Stimulated activated CD4-positive, alpha-beta T cell treated with anti-CD3 and anti-CD28 coated beads, Interleukin-12 subunit alpha, Interleukin-12 subunit beta, amount 100 ng/mL, for 4 hours (primary cell): ENCODE measurements at places on chromosomes 3 and 15.

GRCh38 chr3:53498806-53499641 lies 4.6 kb downstream of the CACNA1D start:
- DNase-seq: no peak

GRCh38 chr15:68552773-68553172 lies 26.0 kb upstream of the CORO2B start:
- DNase-seq: no peak

DNA sequence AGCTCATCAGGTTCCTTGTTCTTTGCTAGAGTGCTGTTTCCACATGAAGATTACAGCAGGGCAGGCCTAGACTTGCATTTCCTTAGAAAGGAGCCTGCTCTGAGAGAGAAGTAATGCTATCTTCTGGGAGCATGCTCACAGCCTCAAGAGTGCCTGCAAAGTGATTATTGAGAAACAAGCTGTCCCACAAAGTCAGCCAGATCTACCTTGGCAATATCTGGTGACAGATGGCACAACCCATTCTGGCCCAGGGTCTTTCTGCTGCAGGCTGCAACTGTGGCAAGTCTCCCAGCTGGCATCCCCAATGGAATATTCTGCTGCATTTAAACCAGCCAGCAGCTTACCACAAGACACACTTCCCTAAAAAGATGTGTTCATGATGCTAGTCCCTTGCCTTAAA lies 29.3 kb downstream of the MTMR10 start:
- no peak for DNase-seq

- no peak for DNase-seq
These were observed 617.4 kb downstream of the SI start for GRCh38 chr3:164460851-164461250.

- DNase-seq: peak; percentile 48
These were observed 369.8 kb downstream of the SV2B start for GRCh38 chr15:91469632-91470567.

GRCh38 chr15:95565016-95565600 lies 765.4 kb upstream of the NR2F2 start:
- no peak for DNase-seq

GRCh38 chr3:98613616-98614015 lies 20.2 kb upstream of the CPOX start:
- DNase-seq: no peak

- DNase-seq: no peak
These were observed 235.5 kb upstream of the THRB start for GRCh38 chr3:24730173-24730572.

DNA sequence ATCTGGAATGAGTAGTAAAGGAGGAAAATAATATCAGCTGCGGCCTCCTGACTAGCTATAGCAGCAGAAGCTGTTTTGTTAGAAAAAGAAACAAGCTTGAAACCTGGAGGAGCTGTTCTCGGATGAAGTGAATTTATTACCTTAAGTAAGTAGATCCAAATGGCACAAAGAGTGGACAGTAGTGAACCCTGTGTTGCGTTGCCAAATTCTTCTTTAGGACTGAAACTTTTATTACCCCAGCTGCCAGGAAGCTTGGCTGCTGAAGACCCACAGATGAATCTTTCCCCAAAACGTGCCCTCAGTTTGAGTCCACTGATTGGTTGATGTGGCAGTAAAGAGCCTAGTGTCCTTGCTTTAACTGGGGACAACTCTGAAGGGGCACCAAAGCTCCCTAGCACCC lies 366.8 kb upstream of the GBE1 start:
- no peak for DNase-seq

DNA sequence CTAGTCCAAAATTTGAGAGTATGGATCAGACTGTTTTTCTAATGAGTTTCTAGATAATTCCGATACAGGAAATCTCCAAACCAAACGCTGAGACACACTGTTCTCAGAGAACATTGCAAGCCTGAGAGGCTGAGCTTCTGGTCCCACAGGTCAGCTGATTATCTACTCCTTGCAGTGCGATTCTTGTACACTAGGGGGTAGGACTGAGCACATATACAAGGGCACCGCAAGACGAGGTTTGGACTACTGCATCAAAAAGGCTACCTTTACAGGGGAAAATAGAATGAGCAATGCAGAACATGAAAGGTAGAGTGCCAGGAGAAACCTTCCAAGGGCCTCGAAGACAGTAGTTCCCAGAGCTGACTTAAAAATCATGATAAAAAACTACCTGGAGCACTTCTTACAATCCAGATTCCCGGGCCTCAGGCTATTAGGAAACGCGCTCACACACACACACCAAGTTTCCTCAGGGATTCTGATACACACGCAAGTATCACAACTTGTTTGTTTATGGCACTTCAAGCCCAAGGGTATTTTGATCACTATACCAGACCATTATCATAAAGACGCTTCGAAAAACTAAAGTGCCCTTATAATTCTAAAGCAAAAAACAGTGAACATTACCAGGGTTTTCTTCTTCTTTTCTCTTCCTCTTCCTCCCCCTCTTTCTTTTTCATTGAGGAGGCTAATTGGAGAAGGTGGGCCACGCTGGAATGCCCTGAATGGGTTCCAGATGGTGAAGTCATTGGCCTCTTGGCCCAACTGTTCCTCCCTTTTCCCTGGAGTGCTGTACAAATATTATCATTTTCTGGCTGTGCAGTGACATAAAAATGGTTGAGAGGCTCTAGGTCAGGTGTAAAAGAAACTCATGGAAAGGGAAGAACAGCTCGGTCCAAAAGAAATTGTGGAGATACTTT lies 61.8 kb downstream of the SLC12A8 start:
- DNase-seq: peak; percentile 54

GRCh38 chr3:49886922-49887265 lies 16.8 kb downstream of the MST1R start:
- no peak for DNase-seq
